HCT116 (cell line): ENCODE measurements at places on chromosomes 5 and 9. TPM values are rescaled to one million over a fixed set of nuclear protein-coding genes. Genes with fewer than 3 reads are reported as not detected.

The CHSY3 gene
- 2.3 TPM for total RNA-seq

The IER5L gene
- 195 TPM for total RNA-seq

The PCDHB10 gene
- total RNA-seq: not detected

GRCh38 chr9:101062686-101063085 lies 34.2 kb downstream of the PLPPR1 start:
- no peak for DNase-seq

DNA sequence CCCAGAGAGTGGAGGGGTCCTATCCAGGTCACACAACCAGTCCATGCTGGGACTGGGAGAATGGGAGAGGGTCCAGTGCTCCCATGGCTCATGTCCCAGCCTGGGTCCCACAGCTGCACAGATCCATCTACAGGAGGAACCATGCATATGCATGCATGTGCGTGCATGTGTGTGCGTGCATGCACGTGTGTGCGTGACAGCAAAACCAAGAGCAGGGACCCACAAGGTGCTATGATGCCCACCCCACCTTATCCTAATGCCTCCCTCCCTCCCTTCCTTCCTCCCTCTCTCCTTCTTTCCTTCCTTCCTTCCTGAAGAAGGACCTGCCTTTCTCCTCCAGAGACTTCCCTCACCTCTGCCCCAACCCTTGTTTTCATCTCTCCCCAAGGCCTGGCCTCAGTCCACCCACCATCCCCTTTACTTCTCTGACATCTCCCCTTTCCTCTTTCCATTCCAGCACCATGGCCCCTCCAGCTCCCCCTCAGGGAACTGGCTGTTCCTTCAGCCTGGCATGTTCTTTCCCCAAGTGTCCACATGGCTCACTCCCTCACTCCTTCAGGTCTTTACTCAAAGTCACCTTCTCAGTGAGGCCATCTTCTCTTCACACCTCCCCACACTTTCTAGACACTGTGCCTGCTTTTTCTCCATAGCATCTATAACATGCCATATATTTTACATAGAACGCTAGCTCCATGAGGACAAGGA lies 21.8 kb downstream of the AQP7 start:
- DNase-seq: no peak

DNA sequence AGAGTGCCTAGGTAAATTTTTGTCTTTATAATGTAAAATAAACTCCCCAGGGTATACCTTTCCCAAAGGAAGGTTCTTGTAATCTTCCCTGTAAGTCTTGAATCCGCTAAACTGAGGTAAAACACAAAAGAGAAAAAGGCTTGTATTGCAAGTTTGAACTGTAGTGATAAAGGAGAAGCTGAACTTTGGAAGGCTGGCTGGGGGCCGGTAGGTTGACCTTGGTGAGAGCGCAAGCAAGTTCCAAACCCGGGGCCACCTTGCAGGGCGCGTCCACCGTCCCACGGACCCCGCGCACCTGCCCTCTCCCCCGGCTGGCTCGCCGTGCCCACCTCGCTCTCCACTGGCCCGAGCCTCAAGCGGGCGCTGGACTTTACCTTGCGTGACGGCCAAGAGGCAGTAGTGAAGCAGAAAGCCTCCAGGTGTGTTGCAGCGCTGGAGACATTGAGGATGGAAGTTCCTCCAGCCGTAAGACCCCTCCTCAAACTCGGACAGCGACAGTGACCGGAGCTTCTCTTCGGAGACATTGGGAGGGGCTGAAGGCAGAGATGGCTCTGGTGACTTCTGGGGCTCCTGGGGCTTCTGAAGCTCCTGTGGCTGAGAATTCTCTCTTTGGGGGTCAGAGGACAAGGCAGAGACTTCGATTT lies 428 bp downstream of the SLCO4C1 start:
- no peak for DNase-seq

DNA sequence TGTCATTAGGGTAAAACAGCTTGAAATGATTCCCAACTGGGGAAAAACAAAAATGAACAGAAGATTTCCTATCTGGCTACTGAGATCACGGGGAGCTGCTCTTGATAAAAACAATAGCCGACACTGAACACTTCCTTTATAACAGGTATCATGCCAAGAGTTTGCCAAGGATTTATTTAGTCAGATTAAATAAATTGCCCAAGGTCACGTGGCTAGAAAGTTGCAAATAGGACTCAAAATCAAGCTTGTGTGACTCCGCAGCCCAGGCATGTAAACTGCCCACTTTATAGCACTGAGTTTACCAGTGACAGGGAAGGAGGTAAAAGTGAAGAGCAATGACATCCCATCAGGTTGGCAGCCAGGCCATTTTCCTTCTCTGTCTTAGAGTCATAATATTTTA lies 120.7 kb upstream of the ZNF618 start:
- no peak for DNase-seq

GRCh38 chr5:10085185-10085584 lies 164.5 kb downstream of the ATPSCKMT start:
- DNase-seq: no peak
